ENCODE measurements at places on chromosomes 6 and 20. TPM values are rescaled to one million over a fixed set of nuclear protein-coding genes. Genes with fewer than 3 reads are reported as not detected.

The PRND gene
- total RNA-seq = not detected

The OSTM1 gene
- total RNA-seq = 53.8 TPM

The HSPA12B gene
- total RNA-seq = 4.1 TPM

The OR2H2 gene
- total RNA-seq = not detected

DNA sequence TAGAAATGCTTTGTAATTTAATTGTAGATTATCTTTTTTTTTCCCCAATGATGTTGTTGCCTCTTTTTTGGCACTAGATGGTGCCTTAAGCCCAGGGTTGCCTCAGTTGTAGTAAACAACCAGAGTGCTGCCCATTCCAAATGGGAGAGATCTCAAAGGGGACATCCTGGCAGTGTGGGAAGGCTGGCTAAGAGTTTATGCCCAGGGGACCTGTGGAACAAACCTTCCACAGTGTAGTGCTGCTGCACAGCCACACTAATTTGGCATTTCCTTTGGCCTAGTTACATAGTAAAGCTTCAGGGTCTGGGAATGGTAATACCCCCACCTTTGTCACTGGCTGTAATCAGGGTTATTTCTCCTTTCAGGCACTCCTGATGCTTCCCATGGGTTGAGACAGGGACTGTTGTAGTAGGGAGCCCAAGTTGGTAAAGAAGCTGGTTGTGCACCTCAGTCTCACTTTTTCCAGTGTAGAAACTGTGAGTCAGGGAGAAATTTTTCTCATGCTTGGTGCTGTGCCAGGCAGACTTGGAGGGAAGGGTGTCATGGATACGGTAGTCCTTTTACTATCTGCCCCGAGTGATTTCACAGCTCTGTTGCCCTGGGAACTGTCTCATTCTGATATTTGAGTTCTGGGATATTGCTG is 177.8 kb upstream of the ECI2 start:
- peak overlapping the region; percentile 60 for H3K27ac ChIP-seq
- no peak overlapping the region for H3K4me3 ChIP-seq
- DNase-seq = peak; percentile 70
- H3K27me3 ChIP-seq = no peaks in the 10 kb centered on the region
- H3K4me1 ChIP-seq = peaks cover 5% of the 10 kb centered on the region
- no peaks in the 10 kb centered on the region for H3K36me3 ChIP-seq

The NKX2-4 gene
- not detected for total RNA-seq

- no peaks in the 10 kb centered on the region for H3K36me3 ChIP-seq
- no peak overlapping the region for H3K27ac ChIP-seq
- H3K27me3 ChIP-seq = peaks cover 18% of the 10 kb centered on the region
- DNase-seq = no peak
- H3K4me1 ChIP-seq = peaks cover 13% of the 10 kb centered on the region
Observed at GRCh38 chr20:63270606-63271325, 1.8 kb upstream of the ARFGAP1 start.

The ZNF334 gene
- total RNA-seq = 3.0 TPM

The LKAAEAR1 gene
- total RNA-seq = not detected

All from transverse colon (tissue), 4 donors.